ENCODE measurements at places on chromosomes 4 and X.

- DNase-seq, result no peak
Measured at GRCh38 chrX:68186552-68187262, 246.6 kb downstream of the OPHN1 start.

GRCh38 chr4:141569141-141569540 is 67.2 kb upstream of the IL15 start:
- no peak for DNase-seq

DNA sequence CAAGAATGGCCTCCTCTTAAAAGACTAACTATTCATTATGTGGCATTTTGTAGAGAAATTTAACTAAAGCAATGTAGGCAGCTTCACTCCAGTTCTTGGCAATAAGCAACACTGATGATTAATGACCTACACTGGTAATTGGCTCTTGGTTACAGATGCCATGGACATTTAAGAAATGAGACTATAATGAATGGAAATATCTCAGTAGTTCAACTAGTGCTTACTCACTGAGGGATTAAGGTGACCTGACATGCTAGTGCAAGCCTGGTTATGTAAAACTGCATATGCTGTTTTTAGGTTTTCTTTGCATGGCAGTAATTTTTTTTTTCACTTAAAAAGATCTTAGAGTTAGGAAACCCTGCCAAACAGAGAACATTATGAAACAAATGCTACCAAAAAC is 152.7 kb upstream of the AADAT start:
- DNase-seq, result no peak

- no peak for DNase-seq
Measured at GRCh38 chr4:169332583-169332982, 61.8 kb upstream of the SH3RF1 start.

DNA sequence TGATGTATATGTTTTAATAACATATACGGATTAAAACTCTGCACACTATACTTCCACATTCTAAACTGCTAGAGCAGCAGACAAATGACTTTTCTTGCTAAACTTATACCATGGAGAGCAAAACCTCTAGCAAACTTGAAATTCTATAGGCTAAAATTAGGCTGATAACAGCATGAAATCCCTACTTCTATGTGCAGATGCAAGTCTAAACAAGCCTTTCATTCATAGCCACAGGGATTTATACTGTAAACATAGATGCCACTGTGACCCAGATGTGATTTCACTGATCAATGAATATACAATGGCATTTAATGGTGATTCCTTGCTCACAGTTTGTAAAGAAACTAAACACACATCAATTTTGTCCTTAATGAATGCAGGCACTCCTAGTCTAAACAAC is 151.0 kb downstream of the ANTXR2 start:
- no peak for DNase-seq

DNA sequence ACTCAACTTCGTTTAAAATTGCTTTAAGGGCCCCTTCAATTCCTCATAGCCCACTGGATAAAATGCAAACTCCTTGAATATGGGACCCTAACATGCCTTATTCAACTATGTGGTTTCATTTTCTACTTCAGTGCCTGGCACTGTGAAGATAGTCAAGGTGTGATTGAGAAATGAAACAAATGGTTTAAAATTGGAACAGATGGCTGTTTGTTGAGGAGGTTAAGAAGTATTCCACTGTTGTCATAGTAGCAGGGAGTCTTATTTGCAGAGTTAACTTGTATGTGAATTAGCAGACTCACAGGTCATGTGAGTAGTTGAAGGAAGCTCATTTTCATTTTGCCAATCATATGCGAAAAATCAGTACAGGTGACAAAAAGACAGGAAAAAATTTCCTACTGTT is 593.3 kb downstream of the KCTD8 start:
- DNase-seq, result no peak

DNA sequence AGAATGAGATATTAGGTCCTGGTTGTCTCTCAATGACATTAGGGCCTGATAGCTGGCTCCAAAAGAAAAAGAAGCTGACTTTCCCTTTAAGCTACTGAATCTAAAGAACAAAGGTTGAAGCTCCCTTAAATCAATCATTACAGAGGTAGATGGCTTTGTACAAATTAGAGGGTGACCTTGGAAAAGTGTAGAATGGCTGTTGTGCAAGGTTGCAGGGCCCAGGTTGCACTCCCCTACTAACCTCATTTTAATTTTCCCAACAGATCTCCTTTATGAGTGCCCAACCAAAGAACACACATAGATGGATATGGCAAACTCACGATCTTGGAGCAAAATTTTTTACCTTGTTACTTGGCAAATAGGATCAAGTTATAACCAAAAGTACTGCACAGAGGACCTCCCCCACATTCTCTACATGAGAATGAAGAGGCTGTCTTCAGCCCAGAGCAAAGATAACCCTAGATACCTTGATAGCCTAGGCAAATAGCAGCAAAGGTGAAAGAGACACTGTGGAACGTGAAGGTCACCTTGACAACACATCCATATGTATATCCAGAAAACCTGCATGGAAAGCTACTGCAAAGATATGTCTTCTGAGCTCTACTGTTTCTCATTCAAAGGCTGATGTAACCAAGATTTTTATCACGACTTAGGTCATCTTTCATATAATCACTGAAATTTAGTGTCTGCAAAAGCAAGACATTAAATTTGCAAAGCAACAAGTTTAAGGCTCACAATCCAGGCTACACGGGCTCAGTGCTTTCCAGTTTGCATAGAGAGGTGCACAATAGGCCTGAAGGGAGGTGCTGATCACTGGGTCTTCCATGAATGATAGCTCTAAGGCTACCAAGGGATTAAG is 23.0 kb downstream of the KLB start:
- no peak for DNase-seq

GRCh38 chr4:73702796-73703287 is 37.5 kb upstream of the CXCL8 start:
- DNase-seq, result no peak

GRCh38 chrX:41178201-41178600 is 93.0 kb downstream of the USP9X start:
- no peak for DNase-seq

- no peak for DNase-seq
Measured at GRCh38 chr4:5626913-5627312, 81.4 kb downstream of the EVC2 start.

- no peak for DNase-seq
Measured at GRCh38 chr4:123807866-123808265, 411.3 kb downstream of the SPRY1 start.

GRCh38 chr4:126530996-126531585 is 1101.7 kb upstream of the INTU start:
- no peak for DNase-seq

- no peak for DNase-seq
Measured at GRCh38 chr4:136925203-136925602, 607.1 kb downstream of the PCDH18 start.
